A549 treated with AZD2906 at 1 μM for 4 hours (cell line): ENCODE measurements at places on chromosomes 6 and 20. TPM values are rescaled to one million over a fixed set of nuclear protein-coding genes. Genes with fewer than 3 reads are reported as not detected.

The EFCAB8 gene
- 0.01 TPM in 1 of 5 replicates, not detected in the others for total RNA-seq

The NKAIN4 gene
- 3.9 to 6.9 TPM (median 4.7 TPM) in 5 replicates for total RNA-seq

The SH3BGRL2 gene
- 0.24 to 0.33 TPM (median 0.28 TPM) in 5 replicates for total RNA-seq

The MOCS1 gene
- 2.2 to 3.0 TPM (median 2.6 TPM) in 5 replicates for total RNA-seq

The SLC4A11 gene
- total RNA-seq: 10.2 to 13.8 TPM (median 13.0 TPM) in 5 replicates

The CNR1 gene
- 1.8 to 2.4 TPM (median 1.9 TPM) in 5 replicates for total RNA-seq

The OPRM1 gene
- not detected in 5 replicates for total RNA-seq

The RSPH4A gene
- 0.12 to 0.20 TPM (median 0.15 TPM) in 5 replicates for total RNA-seq

The PRR3 gene
- 15.2 to 17.3 TPM (median 16.5 TPM) in 5 replicates for total RNA-seq

The STMND1 gene
- total RNA-seq: not detected in 5 replicates

The C6orf120 gene
- 10.5 to 13.9 TPM (median 12.7 TPM) in 5 replicates for total RNA-seq

The RNF5 gene
- 34.8 to 46.4 TPM (median 45.5 TPM) in 5 replicates for total RNA-seq

The OSTM1 gene
- 16.2 to 23.7 TPM (median 21.0 TPM) in 5 replicates for total RNA-seq

The PHACTR1 gene
- total RNA-seq: 0.11 TPM in 1 of 5 replicates, not detected in the others

The MDFI gene
- total RNA-seq: 0.52 to 1.1 TPM (median 0.58 TPM) in 5 replicates

The HSPA12B gene
- total RNA-seq: 0.40 to 0.77 TPM (median 0.60 TPM) in 5 replicates

The GNAS-AS1 gene
- not detected in 5 replicates for total RNA-seq
